Esophagus mucosa (tissue), 1 donor: ENCODE measurements at places on chromosomes 3 and 15.

DNA sequence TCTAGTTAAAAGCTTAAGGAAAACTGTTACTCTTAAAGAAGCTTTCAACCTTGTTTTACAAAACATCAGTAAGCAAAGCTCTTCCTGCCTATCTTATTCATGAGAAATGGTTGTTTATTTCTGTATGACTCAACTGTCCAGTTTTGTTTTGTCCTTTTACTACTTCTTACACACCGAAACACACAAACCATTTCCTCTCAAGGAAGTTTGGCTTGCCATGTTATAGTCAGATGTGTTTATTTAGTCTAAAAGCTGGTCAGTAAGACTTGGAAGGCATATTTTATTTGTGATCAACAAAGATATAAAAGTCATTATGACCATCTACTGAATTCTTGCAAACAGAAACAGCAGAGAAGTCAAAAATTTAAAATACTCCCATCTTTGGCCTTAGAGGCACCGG, 53.2 kb upstream of the RBSN start:
- ATAC-seq: no peak

- no peak for ATAC-seq
Observed at GRCh38 chr15:73892446-73893226, 19.3 kb downstream of the TBC1D21 start.

DNA sequence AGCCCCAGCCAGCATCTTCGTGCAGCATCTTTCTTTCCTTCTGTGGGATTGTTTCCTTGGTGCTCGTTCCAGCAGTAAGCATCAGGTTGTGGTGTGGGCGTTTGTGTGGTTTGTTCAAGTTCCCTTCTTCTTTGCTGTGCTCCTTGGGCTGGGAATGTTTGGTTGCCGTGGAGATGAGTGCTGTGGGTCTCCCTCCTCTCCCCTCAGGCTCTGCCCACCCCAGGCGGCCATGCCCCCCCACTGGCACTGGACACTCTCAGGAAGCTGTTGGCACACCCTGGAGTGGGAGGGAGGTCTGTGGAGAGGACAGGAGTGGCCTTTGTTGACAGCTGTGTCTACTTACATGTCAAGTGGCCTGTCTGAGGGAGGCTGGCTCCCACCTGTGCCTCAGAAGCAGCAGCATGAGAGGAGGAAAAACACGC, 46.5 kb upstream of the SACM1L start:
- ATAC-seq: no peak

- no peak for ATAC-seq
Observed at GRCh38 chr15:81118361-81118760, 15.7 kb upstream of the CFAP161 start.

DNA sequence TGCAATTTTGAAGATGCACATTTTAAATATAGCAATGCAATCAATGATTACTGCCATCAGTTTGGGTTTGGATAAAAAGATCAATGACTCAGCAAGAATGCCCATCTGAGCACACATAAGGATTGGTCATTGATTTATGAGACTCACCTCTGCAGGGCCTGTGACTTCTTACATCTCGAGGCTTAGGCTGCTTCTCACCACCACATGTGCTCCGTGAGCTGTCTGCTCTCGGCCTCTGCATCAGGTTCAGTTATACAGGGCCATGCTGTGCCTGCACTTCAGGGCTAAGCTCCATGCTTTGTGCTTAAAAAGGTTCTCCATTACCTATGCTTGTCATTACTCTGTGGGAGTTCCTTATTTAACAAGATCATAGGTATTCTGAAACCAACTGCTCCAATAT, 887.5 kb downstream of the DIPK2A start:
- no peak for ATAC-seq

DNA sequence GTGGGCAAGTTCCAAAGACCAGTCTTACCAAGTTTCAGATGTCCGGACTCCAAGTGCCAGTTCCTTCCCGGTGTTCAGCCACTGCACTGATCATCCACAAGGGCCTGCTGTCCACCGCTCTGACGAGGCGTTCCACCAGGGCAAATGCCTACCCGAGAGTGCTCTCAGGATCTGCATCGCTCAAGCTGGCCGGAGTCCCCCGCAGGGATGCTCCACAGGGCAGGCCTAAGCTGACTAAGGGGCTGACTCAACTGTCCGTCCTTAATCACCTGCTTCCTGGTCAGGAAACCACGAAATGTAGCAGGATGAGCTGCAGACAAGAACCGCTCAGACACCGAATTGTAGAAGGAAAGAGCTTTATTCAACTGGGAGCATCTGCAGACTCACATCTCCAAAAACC, 341.6 kb downstream of the KCNH8 start:
- no peak for ATAC-seq

DNA sequence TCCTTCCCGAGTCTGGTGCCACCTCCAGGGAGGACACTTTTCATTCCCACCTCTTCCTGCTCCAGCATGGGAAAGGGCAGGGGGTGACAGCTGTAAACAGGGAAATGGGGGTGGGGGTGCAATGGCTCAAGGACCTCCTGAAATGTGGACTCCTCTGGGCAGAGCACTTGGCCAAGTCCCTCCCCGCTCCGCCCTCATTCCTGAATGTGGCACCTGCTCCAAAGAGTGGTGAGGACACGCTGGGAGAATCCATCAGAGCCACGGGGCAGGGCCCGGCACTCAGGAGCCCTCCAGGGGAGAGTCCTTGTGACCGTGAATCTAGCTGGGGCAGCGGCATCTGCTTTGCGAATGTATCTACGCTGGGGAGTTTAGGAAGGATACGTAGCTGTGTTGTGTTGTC, 11.1 kb upstream of the LINGO1 start:
- ATAC-seq: no peak

DNA sequence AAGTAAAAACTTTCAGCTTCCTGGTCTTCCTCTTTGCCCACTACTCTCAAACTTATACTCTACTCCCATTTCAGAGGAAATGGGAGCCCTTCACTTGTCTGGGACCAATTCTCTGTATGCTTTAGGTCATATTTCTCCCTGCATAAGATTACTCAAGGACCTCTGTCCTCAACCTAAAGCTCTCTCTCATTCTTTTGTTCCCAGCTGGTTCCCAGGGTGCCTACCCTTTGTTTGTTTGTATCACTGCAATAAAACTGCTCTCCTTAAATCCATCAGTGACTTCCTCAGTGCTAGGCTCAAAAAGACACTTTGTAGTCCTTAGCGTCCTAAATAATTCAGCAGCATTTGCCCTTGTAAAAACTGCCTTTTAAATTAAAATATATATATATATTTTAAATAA, 2.9 kb downstream of the NGRN start:
- no peak for ATAC-seq

- no peak for ATAC-seq
Observed at GRCh38 chr15:88571153-88571851, 24.8 kb upstream of the DET1 start.

DNA sequence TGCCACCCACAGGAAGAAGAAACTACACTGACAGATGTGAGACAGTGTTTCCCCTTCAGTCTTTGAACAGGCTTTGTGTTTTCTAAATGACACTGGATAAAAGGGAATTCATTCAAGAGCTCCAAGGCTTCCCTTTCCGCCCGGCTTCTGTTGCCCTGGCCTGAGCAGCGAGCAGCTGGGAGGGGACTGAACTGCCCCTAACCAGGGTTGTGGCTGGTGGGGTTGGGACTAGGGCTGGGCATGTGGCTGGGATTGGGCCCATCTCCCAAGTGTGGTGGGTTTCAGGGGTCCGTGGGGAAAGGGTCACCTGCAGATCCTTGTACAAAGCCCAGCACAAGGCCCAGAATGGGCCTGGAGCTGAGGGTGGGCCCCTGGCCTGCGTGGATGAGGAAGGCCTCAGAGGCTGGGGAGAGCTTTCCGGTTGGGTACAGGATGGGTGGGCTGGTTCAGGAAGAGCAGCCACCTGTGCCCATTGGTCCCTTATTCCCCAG, 10.4 kb downstream of the VILL start:
- ATAC-seq: no peak

DNA sequence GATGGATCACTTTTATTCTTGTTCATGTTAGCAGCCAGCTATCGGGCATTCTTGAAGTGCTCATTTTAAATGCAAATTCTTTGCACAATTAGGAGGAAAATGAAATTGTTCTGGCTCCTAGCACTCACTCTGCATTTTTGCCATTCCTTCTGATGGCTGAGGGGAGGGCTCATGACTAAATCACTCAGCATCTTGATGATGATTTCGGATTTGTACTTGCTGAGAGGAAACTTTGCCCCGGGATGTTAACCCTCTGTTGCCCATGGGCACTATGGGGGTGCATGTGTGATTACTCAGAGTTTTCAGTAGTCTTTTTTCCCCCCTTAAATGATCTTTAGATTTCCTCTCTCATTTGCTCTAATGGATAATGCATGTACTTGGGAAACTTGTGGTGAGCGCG, 299.6 kb upstream of the C2CD4B start:
- ATAC-seq: no peak

GRCh38 chr3:155938409-155938808, 68.0 kb downstream of the GMPS start:
- no peak for ATAC-seq

- ATAC-seq: no peak
Observed at GRCh38 chr3:3998140-3998922, 199.1 kb downstream of the LRRN1 start.

DNA sequence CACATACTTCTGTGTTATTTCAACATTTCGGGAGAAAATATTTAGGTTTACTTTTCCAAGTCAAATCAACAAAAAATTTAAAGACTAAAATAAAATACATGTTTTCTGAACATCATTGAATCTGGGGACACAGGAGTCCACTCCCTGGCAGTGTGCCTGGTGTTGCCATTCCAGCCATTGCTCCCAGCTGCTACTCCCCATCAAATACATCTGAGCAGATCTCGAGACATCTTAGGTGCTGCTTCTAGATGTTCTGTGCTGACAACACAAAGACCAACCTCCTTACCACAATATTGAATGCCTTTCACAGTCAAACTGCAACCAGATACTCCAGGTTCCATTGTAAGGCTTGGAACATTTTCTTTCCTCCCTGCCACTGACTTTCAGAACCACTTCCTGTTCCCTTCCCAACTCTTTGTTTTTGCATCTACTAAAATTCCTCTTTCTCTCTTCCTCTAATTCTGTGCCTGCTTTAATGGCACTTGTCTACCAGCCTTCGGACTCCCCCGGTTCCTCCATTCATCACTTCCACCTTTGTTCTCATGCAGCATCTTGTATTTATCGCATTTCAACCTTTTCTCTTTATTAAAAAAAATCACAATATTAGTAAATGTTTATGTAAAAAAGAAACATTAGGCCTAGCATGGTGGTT, 81.1 kb upstream of the SLC4A7 start:
- ATAC-seq: no peak

- ATAC-seq: peak; percentile 82
Observed at GRCh38 chr15:66830358-66830757, 128.3 kb downstream of the SMAD6 start.

DNA sequence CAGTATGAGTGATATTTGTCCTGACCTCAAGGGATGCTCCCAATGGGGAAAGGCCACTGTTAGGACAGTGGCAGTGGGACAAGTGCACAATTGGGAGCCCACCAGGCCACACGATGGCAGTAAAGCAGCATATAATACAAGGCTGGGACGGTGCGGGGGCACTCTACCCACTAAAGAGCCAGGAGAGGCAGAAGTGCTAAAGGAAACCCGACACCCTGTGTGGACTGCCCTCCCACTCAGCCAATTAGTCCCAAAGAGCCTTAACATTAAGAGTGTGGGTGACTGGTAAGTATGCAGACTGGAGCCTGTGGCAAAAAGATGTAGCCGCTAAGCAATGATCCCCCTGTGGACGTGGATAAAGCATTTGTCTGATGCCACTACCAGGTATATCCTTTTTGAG, 8.2 kb upstream of the ZNF589 start:
- peak; percentile 68 for ATAC-seq

DNA sequence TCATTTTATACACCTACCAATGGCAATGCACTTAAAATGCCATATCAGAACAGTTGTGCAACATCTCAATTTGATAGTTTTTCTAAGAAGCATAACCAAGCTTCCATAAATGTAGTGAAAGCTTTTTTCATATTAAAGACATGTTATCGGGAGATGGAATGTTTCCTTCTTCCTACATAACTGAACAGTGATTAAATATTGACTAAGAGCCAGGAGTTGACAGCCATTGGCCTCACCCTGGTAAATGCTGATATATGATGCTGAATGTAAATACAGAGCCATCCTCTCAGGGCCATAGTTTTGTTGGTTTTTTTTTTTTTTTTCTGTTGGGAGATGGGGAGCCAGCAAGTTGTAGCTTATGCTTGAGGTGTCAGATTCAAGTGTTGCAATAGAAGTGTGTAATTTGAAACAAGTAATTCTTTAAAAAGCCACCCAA, 203.3 kb upstream of the IL12A start:
- no peak for ATAC-seq

DNA sequence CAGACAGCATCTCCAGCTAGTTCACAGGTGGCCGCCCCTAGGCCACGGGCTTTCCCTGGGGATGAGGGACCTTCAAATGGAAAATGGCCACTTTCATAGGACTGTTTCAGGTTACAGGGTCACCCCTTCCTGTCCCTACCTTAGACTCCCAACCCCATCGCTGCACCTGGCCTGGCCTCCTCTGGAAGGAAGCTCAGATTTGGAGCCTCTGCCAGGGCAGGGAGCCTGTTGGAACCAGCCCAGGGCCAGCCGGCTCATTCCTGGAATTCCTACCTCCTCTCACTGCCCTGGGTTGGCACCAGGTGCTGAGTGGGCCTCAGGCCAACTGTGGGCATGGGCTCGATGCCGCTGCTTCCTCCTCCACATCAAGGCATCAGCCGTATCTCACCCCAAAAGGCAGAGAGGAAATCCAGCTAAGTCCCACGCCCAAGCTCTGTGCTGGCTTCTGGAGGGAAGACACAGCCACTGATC, 42.2 kb downstream of the KLHL25 start:
- ATAC-seq: peak; percentile 14

- no peak for ATAC-seq
Observed at GRCh38 chr3:56952061-56952460, 108.4 kb upstream of the SPATA12 start.

DNA sequence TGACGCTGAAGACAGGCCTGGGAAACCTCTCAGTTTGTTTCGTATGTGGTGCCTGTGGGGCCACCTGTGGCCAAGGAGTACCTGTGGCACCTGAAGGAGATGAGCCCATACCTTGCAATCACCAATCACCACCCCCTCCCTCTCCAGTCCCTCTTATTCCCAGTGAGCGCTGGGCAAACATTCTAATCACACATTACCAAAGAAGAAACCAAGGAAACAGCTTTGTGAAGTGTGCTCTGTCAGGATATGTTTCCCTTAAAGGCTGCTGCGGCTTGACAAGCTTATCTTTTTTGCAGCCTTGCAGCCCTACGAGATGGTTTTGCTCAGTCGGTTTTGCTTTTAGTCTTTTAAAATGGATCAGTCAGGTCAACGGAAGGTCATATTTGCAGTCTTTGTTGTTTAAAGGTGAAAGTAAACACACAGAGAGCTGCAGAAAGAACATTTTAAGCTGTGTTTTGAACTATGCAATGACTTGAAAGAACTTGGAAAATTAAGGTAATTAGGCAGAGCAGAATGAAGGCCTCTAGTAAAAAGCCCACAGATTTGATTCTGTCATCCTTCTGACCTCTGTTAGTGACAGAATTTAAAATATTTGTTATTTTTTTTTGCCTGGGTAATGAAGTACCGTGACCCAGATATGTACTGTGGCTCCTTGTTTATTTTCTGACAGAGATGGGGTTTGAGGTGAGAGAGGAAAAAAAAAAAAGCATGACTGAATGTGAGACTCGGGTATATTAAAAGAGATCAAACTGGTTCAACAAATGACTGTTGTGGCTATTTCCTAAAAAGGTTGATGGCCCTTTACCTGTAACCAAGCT, 461.4 kb downstream of the NSUN3 start:
- ATAC-seq: no peak
